Gastroesophageal sphincter (tissue), 4 donors: ENCODE measurements at places on chromosomes 12 and 14. TPM values are rescaled to one million over a fixed set of nuclear protein-coding genes. Genes with fewer than 3 reads are reported as not detected.

Gene SLC10A1
- not detected for total RNA-seq

Gene KIAA0586
- total RNA-seq: 16.2 TPM

Gene CEBPE
- not detected for total RNA-seq

Gene TSPAN19
- total RNA-seq: not detected

Gene ANAPC7
- 40.4 TPM for total RNA-seq

Gene DPY19L2
- 8.8 TPM for total RNA-seq

Gene PPP1R36
- not detected for total RNA-seq

Gene SYT1
- total RNA-seq: 6.6 TPM

Gene KLRG1
- total RNA-seq: 5.7 TPM

Gene ARHGDIB
- 65.5 TPM for total RNA-seq

Gene ZFHX2
- 1.9 TPM for total RNA-seq

Gene TTC6
- not detected for total RNA-seq

Gene AQP6
- not detected for total RNA-seq

Gene FGF6
- total RNA-seq: not detected

Gene CMA1
- total RNA-seq: not detected

Gene TCL1B
- total RNA-seq: not detected

Gene DUSP6
- total RNA-seq: 54.9 TPM

Gene ESR2
- total RNA-seq: 0.23 TPM

Gene KRT85
- not detected for total RNA-seq

Gene SOAT2
- total RNA-seq: not detected

Gene DLGAP5
- total RNA-seq: not detected

Gene TAS2R9
- not detected for total RNA-seq

Gene LIN7A
- 8.6 TPM for total RNA-seq

Gene PLEK2
- total RNA-seq: not detected
